KG1 (cell line): ENCODE measurements at places on chromosomes 6 and 20.

- DNase-seq = no peak
Measured at GRCh38 chr20:6802227-6802626, 34.7 kb downstream of the BMP2 start.

- no peak for DNase-seq
Measured at GRCh38 chr6:35392111-35392702, 49.8 kb downstream of the PPARD start.

DNA sequence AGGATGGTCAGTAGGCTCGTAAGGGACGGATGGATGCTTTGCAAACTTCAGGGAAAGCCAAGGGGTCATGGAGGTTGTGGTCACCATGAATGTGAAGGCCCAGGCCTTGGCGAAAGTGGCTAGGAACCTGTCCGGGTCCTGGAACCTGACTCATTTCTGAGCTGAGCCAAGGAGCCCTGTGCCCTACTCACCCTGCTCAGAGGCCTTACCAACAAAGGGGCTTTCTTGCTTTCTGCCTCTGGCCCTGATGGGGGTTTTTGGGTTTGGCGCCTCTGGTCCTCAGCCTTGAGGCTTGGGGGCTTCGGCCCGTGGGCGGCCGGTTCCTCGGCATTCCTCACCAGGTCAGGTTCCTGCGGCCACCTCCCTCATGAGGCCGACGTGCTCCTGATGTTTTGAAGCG is 155.1 kb downstream of the DTNBP1 start:
- DNase-seq = no peak

DNA sequence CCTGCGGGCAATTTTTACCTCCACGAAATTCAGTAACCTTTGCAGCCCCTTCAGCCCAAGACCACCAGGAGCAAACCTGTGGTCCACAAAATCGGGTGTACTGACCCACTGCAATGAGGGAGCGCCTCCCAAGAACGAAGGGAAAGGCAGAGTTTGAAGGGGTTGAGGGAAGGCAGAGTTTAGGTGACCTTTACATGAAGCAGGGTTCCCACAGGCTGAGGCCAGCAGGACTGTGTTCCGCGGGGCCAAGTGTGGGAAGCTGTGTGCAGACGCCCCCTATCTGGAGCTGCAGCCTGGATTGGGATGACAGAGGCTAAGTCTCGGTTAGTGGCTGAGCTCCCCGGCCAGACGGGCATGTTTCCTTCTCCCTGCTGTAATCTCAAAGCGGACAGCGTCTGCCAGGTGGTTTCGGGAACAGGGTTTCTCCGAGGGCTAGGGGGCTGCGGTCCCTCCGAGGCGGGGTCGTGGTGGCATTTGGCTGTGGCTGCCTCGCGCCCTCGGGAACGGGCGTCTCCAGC is 826 bp upstream of the PYGB start:
- no peak for DNase-seq

- no peak for DNase-seq
Measured at GRCh38 chr20:48532028-48532427, 295.8 kb downstream of the PREX1 start.

DNA sequence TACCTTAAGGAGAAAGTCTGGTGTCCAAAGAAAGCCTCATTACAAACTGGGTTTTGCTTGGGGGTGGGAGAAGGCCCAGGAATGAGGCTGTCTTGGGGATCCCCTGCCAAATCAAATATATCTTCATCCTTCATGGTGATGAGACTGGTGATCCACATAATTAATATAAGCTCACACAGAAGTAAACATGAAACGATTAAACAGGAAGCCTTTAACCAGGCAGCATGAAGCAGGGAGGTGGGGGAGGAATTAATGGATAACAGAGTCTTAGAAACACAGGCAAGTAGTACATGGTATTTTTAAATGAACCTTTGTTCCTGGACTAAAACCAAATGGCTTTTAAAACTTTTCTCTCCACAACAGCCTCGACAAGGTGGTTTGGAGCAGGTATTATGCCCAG is 437.5 kb downstream of the TFAP2A start:
- no peak for DNase-seq

GRCh38 chr6:80366714-80367113 is 260.2 kb downstream of the BCKDHB start:
- DNase-seq = no peak
